Fibroblast of skin of abdomen (primary cell): ENCODE measurements at places on chromosomes 3 and 15.
A peak's percentile ranks its signal among the peaks of the same experiment; 100 is the strongest.

- no peak for DNase-seq
These were observed 4.3 kb upstream of the MORF4L1 start for GRCh38 chr15:78868366-78868765.

GRCh38 chr3:129633751-129634481 lies 27.4 kb upstream of the PLXND1 start:
- DNase-seq: no peak

DNA sequence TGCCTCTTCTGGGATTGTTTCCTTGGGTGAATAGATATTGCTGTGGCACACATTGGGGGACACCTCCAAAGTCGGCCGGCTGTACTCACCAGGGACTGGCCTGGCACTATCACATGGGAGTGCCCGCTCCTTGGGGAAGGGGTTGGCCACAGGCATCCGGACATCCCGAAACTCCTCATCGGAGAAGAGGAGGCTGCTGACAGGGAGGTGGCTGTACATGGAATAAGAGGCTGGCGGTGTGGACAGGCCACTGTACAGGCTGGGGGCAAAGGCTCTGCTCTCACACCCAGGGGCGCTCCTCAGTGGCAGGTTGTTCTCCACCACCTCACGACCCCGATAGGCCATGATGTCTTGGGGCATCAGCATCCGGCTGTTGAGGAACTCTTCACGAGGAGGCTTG lies 15.7 kb downstream of the BCL6 start:
- DNase-seq: no peak

- DNase-seq: no peak
These were observed 233.8 kb downstream of the ZNF385D start for GRCh38 chr3:21517184-21517583.

- DNase-seq: no peak
These were observed 9.3 kb upstream of the P3H2 start for GRCh38 chr3:190130037-190130436.

GRCh38 chr3:187794731-187795130 lies 49.5 kb upstream of the BCL6 start:
- no peak for DNase-seq

- DNase-seq: no peak
These were observed 111.8 kb upstream of the MBNL1 start for GRCh38 chr3:152156880-152157279.

- no peak for DNase-seq
These were observed 5.6 kb upstream of the MAGEF1 start for GRCh38 chr3:184717399-184717983.

GRCh38 chr15:65081758-65082157 lies 5.2 kb downstream of the KBTBD13 start:
- DNase-seq: no peak

DNA sequence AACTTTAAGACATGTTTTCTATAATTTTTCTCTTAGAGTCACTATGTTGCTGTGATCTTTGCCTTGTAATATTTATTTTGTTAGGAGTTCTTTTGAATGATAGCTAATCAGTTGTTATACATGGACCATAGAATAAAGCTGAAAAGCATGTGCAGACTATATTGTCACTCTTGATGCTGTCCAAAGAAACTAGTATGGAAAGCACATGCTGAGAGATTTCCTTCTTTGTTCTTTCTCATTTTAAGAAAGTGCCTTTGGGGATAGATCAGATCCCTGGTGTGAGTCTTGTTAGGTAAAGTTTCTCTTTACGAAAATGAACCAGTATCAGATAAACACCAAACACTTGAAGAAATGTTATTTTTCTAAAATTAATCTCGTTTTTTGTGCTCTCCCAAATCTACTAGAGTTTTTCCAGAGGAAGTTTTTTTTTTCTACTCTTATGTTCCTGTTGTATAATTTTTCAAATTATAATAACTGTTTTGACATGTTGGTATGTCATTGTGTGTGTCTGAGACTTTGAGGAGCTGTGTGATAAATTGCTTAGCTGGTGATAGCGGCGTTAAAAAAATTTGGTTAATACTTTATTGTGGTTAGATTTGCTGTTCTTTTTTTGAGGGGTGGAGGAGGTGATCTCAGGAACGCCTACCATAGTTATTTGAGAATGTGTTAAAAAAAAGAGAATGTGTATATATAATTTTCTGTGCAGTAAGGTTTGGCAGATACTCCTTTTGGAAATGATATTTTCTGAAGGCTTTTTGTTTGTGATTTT lies 2.2 kb downstream of the PIAS1 start:
- DNase-seq: no peak

GRCh38 chr15:47717036-47717612 lies at the start of gene SEMA6D:
TSS of gene SEMA6D (plus strand) at chr15:47717505. CDS start at chr15:47759799, 42,294 bp downstream.
- peak; percentile 87 for DNase-seq

DNA sequence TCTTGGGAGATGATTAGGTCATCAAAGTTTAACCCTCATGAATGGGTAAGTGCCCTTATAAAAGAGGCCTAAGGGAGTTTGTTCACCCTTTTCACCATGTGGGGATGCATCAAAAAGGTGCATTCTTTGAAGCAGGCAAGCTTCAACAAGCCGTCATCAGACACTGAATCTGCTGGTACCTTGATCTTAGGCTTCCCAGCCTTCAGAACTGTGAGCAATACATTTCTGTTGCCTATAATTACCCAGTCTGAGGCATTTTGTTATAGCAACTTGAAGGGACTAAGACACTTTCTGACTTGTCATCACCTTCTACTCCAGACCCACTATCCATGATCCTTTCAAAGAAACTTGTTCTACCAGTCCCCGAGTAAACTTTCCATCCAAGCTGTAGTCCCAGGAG lies 44.6 kb upstream of the LRRC58 start:
- DNase-seq: no peak

GRCh38 chr15:66730168-66731021 lies 28.4 kb downstream of the SMAD6 start:
- DNase-seq: peak; percentile 51

- DNase-seq: peak; percentile 61
These were observed 3.1 kb downstream of the GP5 start for GRCh38 chr3:194395778-194396538.

- peak; percentile 58 for DNase-seq
These were observed 275.9 kb upstream of the TBL1XR1 start for GRCh38 chr3:177473184-177473583.

DNA sequence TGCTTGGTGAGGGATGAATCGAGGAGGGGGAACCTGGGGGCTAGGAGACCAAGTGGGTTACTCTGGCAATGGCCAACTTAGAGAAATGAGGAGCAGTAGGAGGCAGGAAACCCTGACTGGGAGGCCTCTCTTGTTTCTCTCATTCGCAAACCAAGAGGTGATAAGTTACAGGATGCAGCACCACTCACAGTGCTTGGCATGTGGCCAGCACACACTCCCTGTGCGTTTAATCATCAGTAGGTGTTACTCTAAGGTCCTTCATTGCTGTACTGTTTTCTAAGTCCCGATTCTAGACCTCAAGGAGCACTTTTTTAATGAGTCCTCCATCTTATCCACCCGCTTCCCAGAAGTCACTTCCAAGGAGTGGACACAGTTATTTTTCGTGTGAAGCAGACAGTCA lies 314.1 kb upstream of the TRIM42 start:
- no peak for DNase-seq

- DNase-seq: no peak
These were observed 31.6 kb downstream of the ZNF654 start for GRCh38 chr3:88090681-88091080.

DNA sequence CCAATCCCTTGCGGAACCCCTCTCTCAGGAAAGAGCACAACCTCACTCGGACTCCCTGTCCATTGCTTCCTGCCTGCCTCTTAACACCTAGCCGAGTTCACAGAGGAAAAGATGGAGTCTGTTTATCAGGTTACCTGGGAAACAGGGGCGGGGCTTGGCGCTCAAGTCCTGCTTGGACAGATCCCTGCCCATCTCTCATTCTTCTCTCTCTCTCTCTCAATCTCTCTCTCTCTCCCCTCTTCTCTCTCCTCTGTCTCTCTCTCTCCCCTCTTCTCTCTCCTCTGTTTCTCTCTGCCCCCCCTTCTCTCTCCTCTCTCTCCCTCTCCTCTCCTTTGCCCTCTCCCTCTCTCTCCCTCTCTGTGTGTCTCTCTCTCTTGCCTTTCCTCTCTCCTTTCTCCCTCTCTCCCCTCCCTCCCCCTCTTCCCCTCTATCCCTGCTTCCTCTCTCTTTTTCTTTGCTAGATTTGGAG lies at the start of gene EFHB:
Gene EFHB (minus strand): TSS at position 120 of the 469 bp plus-strand sequence. CDS start 199 bp downstream, outside the sequence.
- peak; percentile 9 for DNase-seq

GRCh38 chr3:16103472-16103871 lies 71.0 kb upstream of the GALNT15 start:
- DNase-seq: peak; percentile 98

DNA sequence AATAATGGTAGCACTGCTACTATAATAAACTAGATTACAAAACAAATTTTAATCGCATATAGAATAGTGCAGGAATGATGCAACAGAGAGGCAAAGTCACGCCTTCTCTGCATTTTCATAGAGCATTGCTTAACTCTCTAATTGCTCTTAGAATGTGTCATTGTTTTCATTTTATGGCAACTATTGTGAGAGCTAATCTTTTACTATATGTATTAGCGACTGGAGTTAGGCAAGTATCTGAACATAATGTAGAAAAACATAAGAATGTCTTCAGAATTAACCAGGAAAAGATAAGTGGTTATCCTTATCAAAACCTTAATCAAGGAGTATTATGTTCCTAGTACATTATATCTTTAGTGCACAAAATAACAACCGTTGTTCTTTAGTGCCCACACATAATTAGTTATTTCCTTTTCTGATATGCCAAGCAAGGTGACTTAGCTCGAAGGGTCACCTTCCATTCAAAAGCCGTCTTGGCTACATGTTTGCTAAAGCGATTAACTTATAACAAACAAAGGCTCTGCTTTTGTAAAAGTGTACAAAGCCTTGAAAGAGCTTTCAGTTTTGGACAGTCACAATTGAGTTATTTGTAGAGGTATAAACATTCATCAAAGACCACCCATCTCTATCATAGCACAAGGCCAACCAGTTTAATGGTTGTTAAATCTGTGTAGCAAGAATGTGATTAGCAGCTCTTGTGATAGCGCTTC lies 1328.9 kb downstream of the ROBO2 start:
- DNase-seq: no peak

DNA sequence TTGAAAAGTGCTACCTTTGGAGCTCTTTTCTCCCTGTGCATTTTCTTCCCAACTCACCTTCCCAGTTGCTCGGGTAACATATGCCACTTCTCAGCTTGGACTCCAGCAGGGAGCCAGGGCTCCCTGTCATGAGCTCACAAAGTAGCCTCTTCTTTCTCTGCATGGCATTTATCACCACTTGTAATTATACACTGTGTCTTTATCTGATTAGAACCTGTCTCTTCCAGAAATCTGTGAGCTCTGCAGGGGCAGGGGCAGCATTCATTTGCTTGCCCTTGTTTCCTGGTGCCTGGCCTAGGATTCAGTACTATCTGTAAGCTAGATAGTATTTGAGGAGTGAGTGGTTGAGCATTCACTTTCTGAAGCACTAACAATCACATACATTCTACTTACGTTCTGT lies 100.9 kb downstream of the CLSTN2 start:
- no peak for DNase-seq

DNA sequence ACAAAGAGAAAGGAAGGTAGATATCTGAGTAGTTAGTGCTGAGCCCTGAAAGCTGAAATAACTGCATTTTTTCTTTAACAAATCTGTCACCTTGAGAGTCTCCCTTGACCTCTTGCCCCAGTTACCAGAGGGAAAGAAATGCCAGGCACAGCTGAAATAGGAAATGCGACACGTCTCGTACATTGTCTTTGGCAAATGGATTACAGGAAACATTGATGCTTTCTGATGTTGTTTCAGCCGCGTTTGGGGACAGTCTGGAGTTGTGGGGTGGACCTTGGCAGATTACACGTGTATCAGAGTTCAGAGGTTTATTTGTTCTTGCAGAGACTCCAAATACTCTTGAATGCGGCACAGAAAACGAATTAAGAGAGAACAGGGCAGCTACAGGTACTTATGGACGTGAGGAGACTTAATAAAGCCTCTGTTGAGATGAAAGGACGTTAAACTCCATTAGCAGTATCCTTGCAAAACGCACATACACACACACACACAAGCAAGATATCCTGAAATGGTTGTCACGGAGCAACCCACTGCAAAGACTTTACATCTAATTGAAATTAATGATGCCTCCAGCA lies 272.8 kb upstream of the RORA start:
- DNase-seq: no peak

- no peak for DNase-seq
These were observed 336.1 kb downstream of the ARRDC4 start for GRCh38 chr15:98296653-98297052.

DNA sequence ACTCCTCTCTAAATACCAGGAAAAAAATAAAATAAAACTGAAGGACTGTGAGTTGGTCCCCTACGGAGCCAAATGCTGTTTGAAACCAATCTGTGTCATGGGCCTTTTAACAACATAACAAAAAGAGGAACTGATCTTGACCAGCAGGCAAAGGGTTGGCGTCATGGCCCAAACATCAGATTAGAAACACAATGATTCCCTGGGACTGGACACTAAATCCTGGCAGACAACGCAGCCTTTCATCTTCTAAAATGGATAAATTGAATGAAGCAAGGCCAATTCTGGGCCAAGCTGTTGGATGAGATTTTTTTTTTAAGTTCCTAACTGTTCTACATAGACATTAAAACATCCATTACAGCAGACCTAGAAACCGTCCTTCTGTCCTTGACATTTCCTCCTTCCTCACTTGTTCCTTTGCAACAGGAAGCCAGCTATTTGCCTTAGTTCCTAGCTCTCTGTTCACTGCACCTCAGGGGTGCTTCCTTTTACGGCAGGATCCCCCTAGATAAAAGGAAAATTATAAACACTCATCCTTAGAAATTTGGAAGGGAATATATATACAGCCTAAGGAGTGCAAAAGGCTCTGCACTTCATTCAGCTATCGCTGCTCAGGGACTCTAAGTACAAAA lies 21.6 kb upstream of the TAFA4 start:
- no peak for DNase-seq

DNA sequence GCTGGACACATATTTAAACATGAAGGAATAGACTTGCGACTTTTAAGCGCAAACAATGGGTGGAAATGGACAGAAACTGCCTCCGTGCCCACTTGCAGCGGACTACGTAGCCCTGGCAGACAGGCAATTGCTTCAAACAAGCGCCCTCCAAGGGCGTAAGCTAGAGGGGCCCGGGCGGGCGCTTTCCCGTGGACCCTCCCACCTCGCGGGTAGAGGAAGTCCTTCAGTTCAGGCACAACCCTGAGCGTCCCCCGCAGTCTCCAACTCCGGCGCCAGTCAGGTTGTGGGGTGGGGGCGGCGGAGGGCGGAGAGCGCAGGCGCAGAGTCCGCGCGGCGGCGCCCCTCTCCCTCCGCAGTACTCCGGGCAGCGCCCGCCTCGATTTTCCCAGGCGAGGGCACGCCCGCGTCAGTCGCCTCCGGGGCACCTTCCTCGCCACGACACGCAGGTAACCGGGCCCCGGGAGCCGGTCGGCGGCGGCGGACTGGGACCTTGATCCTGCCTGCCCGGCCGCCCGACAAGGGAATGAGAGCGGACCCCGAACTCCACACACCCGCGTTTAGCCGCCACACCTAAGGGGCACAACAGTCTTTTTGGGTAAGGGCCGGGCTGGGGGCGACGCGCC lies at the start of gene SLC35G2:
Gene SLC35G2 (plus strand): TSS at position 358 of the 623 bp plus-strand sequence. CDS start 35,335 bp downstream, outside the sequence.
- peak; percentile 63 for DNase-seq

DNA sequence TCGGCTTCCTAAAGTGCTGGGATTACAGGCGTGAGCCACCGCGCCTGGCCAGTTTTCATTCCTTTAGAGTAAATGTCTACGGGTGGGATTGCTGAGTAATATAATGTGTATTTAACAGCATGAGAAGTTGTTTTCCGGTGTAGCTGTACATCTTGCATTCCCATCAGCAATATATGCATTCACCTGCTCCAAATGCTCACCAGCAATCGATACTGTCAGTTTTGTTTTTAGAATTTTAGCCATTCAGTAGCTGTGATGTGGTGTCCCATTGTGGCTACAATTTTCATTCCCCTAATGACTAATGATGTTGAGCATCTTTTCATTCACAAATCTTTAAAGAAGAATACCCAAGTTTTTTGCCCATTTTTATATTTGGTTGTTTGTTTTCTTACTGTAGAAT lies 134.8 kb upstream of the RGMA start:
- DNase-seq: no peak
